Aortic smooth muscle cell (primary cell): ENCODE measurements at places on chromosomes 6 and 20. TPM values are rescaled to one million over a fixed set of nuclear protein-coding genes. Genes with fewer than 3 reads are reported as not detected.

The ADGB gene
- total RNA-seq: not detected in 2 replicates

The WFDC12 gene
- total RNA-seq: not detected in 2 replicates

The OR2H2 gene
- total RNA-seq: not detected in 2 replicates

The RFX6 gene
- total RNA-seq: not detected in 2 replicates

The EMILIN3 gene
- total RNA-seq: not detected in 2 replicates

The CD24 gene
- 0.26 and 0.37 TPM in 2 replicates for total RNA-seq

The MYCT1 gene
- total RNA-seq: 3.7 and 4.1 TPM in 2 replicates

The EPB41L2 gene
- total RNA-seq: 122 and 167 TPM in 2 replicates

The ZNF391 gene
- 0.13 and 0.56 TPM in 2 replicates for total RNA-seq

The SMPDL3A gene
- 2.9 and 6.6 TPM in 2 replicates for total RNA-seq

The SYCP2 gene
- 0.40 and 0.99 TPM in 2 replicates for total RNA-seq

The ID4 gene
- 40.4 and 67.0 TPM in 2 replicates for total RNA-seq

The GSTA2 gene
- not detected in 2 replicates for total RNA-seq

The CENPW gene
- 15.1 and 16.0 TPM in 2 replicates for total RNA-seq

The NR2E1 gene
- total RNA-seq: not detected in 2 replicates

The MDC1 gene
- 4.6 and 5.1 TPM in 2 replicates for total RNA-seq

The FAM209A gene
- 0.12 TPM in 1 of 2 replicates, not detected in the other for total RNA-seq

The PPP1R3G gene
- total RNA-seq: 0.93 and 1.2 TPM in 2 replicates

The COL9A3 gene
- 0.26 and 0.37 TPM in 2 replicates for total RNA-seq

The MUC22 gene
- not detected in 2 replicates for total RNA-seq

The NMBR gene
- total RNA-seq: 0.12 TPM in 1 of 2 replicates, not detected in the other
